Fibroblast of upper back skin (primary cell): ENCODE measurements at places on chromosomes 6 and 20.

DNA sequence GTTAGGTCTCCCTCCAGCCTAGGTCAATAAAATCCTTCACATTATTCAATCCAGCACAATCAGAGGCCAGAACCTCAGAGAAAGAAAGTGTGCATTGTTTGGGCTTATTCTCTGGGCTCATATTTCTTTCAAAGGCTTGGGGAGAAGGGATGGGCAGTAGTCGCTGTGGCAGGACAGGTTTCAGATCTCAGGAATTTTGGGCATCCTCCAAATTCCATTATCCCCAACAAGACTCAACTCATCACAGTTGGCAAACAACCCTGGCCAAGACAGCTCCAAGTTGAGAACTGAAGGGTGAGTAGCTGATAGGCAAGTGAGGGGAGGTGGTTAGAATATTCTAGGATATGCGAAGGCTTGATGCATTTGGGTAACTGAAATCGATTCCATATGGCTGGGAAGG, 27.2 kb upstream of the CHD6 start:
- no peak for DNase-seq

DNA sequence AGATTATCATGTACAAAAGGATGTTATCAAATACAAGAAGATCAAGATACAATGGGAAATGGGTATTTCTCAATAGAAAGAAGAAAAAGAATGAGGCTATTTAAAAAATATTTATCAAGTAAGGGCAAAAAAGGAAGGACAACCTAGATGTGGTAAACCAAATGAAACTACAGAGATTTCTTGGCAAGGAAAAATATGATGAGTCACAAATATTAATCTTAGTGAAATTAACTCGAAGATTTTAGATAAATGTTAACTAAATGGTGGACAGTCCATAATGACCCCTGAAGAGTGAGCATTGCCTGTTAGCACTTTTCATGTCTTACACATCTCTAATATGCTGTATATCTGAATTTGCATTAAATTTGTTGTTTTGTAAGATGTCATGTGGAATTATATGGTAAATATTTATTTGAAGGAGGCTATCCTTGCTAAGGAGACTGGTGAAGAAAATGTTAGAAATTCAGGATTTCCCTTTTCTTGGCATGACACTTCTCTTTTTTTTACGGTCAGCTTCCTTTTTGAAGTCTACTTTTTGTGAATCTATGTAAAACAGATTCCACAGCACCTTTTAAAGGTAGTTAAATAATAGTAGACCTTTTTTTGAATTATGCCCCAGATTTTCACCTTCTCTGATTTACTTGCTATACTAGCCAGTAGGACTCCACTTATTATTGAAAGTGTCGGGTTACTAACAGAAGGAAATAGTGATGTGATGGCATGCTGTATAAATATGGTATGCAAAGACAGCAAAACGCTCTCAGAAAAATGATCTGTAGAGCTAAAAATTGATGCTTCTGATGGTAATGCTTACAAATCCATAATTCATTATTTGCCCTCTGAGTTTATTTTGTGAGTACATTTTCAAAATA, 120.5 kb downstream of the HIVEP1 start:
- DNase-seq, result no peak

GRCh38 chr6:106537662-106538061, 91.6 kb downstream of the RTN4IP1 start:
- DNase-seq, result no peak

- DNase-seq, result no peak
These were observed 27.1 kb downstream of the TTLL9 start for GRCh38 chr20:31897541-31897940.

- DNase-seq, result no peak
These were observed 71.5 kb downstream of the LYRM2 start for GRCh38 chr6:89566930-89567629.
